ENCODE measurements at places on chromosomes 2 and 18. TPM values are rescaled to one million over a fixed set of nuclear protein-coding genes. Genes with fewer than 3 reads are reported as not detected.

The ST6GAL2 gene
- not detected for total RNA-seq

The CIB4 gene
- total RNA-seq = not detected

The MRPL30 gene
- 34.8 TPM for total RNA-seq

The FRZB gene
- 0.28 TPM for total RNA-seq

The C2orf80 gene
- total RNA-seq = not detected

DNA sequence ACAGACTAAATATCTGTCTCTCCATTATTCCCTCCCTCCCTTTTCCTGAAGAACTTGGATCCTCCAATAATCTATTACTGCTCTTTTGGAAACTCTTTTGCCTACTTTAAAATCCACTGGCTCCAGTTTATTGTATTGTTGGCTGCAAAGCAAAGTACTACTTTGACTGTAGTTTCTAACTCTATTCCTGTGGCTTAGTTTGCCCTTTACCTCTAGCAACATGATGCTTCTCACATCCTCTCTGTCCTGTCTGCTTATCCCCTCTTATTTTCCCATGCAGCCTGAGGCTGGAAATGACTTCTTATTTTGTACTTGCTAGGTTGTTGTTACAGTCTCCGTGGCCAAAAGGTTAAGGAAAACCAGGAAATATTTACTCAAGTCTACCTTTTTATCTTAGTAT, 26.8 kb downstream of the PDK1 start:
- DNase-seq = no peak

GRCh38 chr2:160751021-160751420, 257.4 kb upstream of the RBMS1 start:
- DNase-seq = peak; percentile 64

- DNase-seq = no peak
Observed at GRCh38 chr2:43417300-43417699, 178.5 kb downstream of the THADA start.

DNA sequence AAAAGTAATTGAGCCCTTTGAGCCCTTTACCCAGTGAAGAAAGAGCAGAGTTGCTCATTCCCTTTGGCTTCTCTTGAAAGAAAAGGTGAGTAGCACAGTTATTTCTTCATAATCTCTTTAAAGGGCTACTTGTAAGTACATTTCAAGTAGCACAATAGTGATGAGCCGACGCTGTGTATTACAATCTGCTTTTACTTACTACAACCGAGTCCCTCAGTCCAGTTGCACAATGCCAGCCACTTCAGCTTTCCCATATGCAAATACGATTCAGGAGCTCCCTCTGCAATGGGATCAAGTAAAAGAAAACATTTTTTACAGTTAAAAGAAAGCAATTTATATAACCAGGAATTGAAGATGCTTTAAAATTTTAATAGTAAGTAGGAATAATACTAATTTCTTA, 868.5 kb downstream of the RNF144A start:
- no peak for DNase-seq

DNA sequence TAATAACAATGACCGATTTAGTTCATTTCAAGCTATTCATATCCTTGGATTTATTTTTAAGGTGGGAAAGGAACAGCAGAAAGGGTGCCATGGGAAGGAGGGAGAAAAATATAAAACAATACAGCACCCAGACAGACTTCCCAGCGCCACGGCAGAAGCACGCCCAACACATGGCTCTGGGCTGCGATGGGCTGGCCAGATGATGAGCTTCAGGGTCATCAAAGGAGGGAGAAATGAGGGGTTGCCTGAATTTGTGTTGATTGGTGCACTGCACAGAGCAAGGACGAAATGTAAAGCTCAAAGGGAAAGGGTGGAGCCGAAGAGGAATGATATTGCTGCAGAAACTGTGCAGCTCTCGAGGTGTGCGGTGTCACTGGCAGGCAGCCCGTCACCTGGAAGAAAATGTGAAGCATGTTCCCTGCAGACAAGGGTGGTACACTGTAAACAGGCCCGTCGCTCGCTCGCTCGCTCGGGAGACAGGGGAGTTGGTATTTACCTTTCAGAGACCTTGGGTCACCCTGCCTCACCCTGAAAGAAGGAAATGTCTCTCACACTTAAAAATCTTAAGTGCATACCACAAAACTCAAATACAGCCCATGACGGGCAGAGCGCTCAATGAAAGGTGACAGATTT, 195.5 kb upstream of the CTAGE1 start:
- no peak for DNase-seq

DNA sequence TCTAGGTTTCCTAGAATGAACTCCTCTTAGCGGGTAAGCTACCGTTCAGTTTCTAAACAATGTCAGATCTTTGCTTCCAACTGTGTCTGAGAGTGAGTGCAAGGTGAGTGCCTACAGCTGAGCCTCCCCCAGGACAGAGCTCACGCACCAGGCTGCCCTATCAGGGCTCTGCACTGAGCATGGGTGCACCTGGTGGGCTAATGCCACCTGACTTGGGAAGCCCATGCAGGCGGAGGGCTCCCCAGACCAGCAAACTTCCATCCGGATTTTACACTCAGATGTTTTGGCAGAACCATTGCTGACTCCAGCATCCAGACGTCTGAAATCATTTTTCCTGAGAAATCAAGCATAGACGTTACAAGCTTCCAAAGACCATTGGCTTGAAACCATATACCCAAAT, 16.1 kb upstream of the MLPH start:
- no peak for DNase-seq

GRCh38 chr18:46469186-46469915, 187.7 kb downstream of the LOXHD1 start:
- no peak for DNase-seq

GRCh38 chr18:2994603-2995432, 18.1 kb downstream of the LPIN2 start:
- DNase-seq = no peak

GRCh38 chr2:4047961-4048891, 344.9 kb downstream of the DCDC2C start:
- DNase-seq = no peak

GRCh38 chr2:23093513-23093912, 291.5 kb upstream of the KLHL29 start:
- no peak for DNase-seq

DNA sequence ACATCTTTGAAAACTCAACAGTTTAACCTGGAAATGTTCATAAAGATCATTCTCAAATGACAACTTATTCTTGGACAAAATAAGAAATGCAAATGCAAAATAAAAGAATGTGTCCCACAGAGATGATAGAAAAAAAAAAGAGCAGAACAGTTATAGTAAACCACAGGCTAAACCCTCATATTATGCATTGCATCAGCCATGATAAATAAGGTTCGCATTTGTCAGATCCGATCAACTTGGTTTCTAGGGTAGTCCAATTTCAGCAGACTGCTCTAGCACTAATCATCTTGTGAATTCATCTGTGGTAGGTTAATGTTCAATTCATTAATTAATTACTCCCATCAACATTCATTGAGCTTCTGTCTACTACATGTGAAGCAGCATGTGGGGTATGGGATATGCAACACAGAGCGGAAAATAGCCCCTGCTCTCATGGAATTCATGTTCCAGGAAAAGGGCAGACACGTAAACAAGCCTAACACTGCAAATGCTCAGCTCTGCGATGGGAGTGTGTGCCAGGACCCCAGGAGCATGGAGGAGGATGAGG, 316.2 kb upstream of the REV1 start:
- DNase-seq = no peak

GRCh38 chr2:239462671-239463506, 62.1 kb upstream of the HDAC4 start:
- DNase-seq = no peak

GRCh38 chr18:28855989-28856388, 679.1 kb upstream of the CDH2 start:
- DNase-seq = no peak

- DNase-seq = peak; percentile 69
Observed at GRCh38 chr18:46073474-46074331, 1.6 kb upstream of the PSTPIP2 start.

DNA sequence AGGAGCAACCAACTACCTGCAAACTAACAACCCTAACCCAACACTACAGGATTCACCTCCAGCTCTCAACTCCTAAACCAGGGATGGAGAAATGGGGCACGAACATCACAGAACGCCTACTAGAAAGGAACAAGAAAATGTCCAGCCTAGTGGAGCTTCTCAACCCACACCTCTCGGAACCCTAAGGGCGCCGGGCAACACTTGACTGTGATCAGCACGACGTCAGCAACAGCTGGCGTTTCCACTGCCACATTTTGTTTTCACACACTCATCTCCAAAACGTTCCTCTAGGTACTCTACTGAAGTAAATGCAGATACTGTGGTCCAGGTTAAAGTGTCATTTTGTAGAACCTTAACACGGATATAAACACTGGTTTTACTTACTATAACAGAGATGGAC, 4.2 kb downstream of the RNASEH1 start:
- DNase-seq = no peak

DNA sequence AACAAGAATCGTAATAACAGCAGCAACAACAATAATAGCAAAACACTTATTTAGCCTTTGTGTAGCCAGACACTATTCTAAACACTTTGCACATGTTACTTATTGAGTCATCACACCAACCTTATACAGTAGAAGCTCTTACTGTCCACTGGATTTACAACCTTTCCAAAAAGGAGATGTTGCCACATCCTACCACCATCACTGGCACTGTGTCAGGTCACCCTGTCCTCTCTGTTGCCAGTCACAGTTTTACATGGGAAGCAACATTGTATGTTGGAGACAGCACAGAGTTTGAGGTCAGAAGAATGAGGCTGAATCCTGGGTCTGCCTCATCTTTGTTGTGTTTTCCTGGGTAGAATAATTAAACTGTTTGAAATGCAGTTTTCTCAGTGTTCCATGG, 201.4 kb upstream of the EPAS1 start:
- peak; percentile 42 for DNase-seq

- DNase-seq = peak; percentile 67
Observed at GRCh38 chr2:186518945-186519344, 32.9 kb downstream of the ZC3H15 start.

- DNase-seq = peak; percentile 33
Observed at GRCh38 chr18:54928236-54928635, 31.0 kb downstream of the CCDC68 start.

- DNase-seq = no peak
Observed at GRCh38 chr2:16475986-16476567, 189.6 kb downstream of the CYRIA start.

- DNase-seq = peak; percentile 68
Observed at GRCh38 chr2:140892436-140892835, 1238.4 kb downstream of the LRP1B start.

DNA sequence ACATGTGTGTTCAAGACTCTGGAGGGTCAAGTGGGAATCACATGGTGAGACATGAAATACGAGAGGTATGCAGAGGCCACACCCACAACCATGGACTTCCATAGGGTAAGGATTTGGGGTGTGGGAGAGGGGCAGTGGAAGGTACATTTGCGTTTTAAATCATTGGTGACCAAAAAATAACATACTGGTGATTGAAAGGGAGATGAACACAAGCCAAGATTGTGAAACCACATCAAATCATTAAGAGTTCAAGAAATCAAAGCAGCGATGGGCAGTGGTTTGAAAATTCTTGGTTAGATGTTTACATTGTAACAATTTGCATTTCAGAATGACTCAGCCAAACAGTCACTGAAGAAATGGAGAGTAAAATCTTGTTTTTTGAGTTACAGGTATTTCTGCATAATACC, 1.9 kb upstream of the CABYR start:
- peak; percentile 62 for DNase-seq

Measured in IMR-90 (cell line).